Central memory CD8-positive, alpha-beta T cell (primary cell): ENCODE measurements at places on chromosomes 2 and 18.

DNA sequence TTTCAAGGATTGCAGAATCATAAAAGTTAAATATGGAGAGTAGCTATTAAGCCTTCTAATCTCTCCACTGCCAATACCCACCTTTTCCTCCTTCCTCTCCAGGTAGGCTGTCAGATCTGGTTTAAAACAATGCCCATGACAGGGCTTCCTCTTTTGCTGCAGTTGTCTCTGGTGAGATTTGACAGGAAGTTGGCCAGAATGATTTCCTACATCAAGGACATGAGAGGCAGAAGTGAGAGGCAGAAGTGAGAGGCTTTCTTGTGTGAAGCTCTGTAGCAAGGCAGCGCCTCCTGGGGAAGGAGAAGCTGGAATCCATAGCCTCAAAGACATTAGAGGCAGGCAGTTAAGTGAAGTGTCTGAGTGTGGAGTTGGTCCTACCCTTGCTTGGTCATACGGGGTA is 385.7 kb downstream of the HRH4 start:
- DNase-seq, result no peak

- no peak for DNase-seq
Observed at GRCh38 chr2:48728295-48728694, 27.2 kb downstream of the LHCGR start.

DNA sequence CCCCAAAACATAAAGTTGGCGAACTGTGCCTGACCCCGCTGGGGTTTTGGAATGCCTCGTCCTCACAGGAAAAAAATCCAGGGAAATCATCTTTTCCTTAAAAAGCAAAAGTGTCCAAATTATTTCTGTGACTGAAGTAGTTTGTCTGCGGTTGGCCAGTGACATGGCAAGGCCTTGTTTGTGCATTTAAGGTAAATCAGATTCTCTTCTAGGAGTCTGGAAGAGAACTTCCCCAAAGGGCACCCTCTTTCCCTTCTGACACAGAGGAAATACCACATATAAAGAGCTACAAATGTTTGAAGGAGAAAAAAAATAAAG is 737 bp upstream of the CYB5A start:
- no peak for DNase-seq

GRCh38 chr18:1017227-1018058 is 112.8 kb downstream of the ADCYAP1 start:
- DNase-seq, result no peak

- no peak for DNase-seq
Observed at GRCh38 chr2:129061069-129061768, 742.6 kb upstream of the HS6ST1 start.

GRCh38 chr2:43736637-43737036 is 37.2 kb upstream of the DYNC2LI1 start:
- no peak for DNase-seq

DNA sequence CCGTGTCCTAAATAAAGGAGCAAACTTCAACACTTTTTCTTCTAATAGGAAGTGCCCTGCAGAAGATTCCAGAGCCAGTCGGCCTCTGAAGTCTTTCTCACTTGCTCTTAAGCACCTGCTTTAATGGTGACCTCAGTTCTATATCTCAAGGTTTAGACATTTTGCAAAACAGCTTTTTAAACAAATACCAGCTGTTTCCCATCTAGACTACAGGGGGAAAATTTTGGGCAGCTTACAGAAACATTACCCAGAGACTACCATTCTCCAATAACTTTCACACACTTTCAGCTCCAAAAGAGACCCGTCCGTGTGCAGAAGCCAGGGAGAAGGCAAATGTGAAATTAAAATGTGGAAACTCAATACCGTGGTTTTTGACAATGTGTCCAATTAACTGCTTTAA is 285.3 kb upstream of the CCDC68 start:
- DNase-seq, result no peak

GRCh38 chr2:126656431-126657147 is 631 bp downstream of the GYPC start:
- DNase-seq, result no peak

DNA sequence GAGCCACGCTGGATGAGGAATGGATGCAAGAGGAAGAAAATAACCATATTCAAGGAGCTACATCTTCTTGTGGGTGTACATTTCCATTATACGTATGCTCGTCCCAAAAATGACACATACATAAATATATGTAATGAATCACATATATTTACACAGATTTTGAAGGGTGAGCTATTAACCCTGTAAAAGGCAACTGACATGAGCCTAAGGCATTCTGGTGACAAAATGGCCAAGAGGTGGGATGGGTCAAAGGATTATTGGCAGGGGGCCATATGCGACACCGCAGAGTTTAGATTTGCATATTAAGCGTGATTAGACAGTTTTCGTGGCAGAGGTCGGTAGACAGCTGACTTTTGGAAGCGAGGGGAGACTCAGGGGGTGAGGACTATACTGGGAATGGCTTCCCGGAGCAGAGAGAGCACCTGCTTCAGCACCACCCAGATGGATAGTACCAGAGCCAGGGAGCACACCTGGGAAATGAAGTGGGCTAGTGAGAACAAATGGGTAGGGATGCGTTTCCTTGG is 431 bp upstream of the CNRIP1 start:
- DNase-seq, result no peak

DNA sequence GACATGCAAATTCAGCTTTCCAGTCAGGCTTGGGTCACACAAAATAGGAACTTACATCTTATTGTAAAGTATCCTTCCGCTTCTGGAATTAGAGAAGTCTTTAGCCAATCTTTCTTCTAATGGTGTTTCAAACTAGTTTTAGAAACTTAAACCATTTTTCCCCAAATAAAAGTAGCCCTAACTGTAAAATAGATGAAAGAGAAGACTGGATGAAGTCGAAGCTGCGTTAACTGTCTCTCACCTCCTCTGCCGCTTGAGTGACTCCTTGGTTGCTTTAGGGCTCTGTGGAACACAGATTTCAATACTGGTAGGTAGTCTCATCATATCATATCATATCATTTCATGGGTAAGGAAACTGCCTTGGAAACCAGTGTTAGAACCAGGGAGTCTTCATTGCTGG is 498.4 kb downstream of the XIRP2 start:
- no peak for DNase-seq

DNA sequence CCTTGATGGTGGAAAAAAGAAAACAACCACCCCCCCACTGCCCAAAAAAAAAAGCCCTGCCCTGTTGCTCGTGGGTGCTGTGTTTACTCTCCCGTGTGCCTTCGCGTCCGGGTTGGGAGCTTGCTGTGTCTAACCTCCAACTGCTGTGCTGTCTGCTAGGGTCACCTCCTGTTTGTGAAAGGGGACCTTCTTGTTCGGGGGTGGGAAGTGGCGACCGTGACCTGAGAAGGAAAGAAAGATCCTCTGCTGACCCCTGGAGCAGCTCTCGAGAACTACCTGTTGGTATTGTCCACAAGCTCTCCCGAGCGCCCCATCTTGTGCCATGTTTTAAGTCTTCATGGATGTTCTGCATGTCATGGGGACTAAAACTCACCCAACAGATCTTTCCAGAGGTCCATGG is 28.0 kb downstream of the MAL start:
- no peak for DNase-seq

- DNase-seq, result no peak
Observed at GRCh38 chr18:10458691-10459090, 4.3 kb downstream of the APCDD1 start.

- DNase-seq, result no peak
Observed at GRCh38 chr18:26741048-26741447, 124.5 kb downstream of the AQP4 start.

- no peak for DNase-seq
Observed at GRCh38 chr2:72236445-72237067, 88.9 kb upstream of the CYP26B1 start.

DNA sequence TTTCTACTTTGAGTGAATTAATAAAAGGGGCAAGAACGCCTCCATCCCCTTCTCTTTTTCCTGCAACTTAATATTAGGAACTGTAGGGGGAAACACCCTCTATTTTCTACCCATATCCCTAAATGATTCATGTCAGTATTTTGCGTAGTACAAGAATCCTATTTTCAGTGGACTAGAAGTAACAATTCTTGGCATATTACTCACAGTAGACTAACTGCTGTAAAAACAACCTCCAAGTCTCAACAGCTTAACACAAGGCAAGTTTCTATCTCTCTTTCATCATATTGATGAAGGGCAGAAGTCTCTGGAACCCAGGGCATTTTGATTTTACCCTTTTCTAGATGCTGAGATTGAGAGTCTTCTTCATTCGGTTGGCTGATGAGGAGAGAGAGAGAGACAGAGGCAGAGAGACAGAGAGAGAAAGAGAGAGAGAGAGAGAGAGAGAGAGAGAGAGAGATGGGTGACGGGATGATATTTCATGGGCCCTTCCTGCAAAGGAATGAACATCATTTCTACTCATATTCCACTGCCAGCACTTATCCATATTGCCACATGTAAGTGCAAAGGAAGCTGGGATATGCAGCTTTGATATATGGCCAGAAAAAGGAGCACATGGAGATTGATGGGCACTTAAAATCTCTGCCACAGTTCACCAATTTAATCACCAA is 481.6 kb downstream of the LPIN1 start:
- no peak for DNase-seq

- no peak for DNase-seq
Observed at GRCh38 chr2:239199041-239199768, 201.6 kb downstream of the HDAC4 start.

GRCh38 chr2:41736586-41736985 is 311.2 kb upstream of the PKDCC start:
- no peak for DNase-seq

DNA sequence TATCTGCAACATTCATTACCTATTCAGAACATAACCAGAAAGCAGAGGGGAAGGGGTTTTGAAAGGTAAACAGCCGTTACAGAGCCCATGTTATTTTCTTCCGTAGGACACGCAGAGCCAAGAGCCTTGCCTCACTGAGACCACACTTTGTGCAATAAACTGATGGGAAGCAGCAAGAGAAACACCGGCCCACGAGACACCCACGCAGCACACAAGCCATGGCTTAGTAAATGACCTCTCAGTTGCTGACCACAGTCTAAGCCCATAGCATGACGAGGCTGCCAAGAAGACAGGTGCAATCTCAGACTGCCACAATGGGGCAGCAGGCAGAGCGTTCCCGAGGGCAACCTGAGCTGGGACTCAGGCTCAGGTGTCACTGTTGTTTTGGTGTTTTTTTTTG is 59.6 kb downstream of the CABYR start:
- no peak for DNase-seq

DNA sequence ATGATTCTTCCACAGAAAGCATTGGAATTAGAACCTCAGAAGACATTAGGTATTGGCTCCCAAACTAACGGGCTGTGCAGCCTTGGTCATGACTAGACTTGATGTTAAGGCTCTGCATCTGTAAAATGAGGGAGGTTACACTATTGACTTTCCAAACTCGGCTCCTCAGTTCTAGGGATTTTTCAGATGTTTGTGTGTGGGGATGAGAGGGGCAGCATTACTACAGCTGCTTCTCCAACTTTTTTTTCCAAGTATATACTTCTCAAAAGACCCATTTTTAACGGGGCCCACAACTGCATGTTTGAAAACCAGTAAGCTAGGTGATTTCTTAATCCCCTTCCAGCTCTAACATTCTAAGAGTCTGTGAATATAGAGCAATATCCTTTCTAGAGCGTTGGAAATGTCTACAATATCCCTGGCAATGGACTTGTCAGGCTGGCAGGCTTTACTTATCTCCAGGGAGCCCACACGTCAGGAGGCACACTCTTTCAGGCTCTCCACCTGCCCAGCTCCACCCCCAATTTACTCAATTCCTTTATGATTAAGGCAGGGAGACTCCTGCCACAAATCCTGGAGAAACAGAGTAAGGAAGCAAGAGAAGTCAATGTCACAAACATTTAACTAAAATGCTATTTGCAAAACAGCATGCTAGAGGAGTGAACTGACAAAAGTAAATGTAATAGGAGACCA is 844 bp upstream of the MPV17 start:
- no peak for DNase-seq

- DNase-seq, result no peak
Observed at GRCh38 chr2:9484533-9484932, 10.2 kb downstream of the IAH1 start.

- DNase-seq, result no peak
Observed at GRCh38 chr2:171166328-171166983, 5.8 kb upstream of the TLK1 start.

GRCh38 chr2:171320208-171320621 is 113.6 kb downstream of the METTL8 start:
- DNase-seq, result no peak

- DNase-seq, result no peak
Observed at GRCh38 chr2:146238254-146238966, 1606.4 kb upstream of the ACVR2A start.

DNA sequence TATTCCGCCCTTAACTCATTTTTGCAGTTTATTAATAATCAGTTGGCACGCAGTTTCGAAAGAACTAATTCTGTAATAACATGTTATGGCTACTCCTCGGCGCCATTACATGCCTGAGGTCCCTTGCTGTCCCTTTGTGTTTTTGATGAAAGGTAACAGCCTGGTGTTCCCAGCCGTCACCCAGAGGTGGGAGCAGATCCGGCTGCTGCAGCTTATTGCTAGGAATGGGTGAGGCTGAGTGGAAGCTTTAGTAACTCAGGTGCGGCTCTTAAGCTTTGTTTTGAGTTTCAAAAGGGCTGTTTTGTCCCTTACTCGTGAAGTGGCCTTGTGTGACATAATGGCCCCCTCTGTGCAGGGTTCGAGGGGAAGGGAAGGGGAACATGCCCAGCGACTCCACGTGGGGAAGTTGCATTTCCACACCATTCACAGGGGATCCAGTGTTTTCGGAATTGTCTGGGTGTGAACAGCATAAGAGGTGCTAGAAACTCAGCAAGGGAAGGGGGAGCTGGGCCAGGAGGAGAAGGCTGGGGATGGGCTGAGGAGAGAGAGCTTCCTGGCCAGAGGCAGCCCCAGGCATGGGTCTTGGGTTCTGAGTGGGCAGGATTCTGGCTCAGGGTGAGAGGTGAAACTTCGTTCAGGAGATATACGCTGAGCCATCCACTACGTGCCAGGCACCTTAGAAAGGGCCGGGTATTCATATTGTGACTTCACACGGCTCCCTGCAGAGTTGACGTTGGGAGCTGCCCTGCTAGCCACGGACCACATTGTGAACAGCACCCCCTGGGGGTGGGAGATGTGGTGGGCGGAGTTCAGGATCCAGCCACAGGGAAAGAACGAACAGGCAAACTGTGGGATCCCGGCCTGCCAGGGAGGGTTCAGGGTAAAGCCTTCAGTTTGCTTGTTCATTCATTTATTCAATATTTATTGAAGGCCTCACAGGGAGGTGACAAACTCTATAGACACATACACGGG is 84.4 kb downstream of the TGOLN2 start:
- DNase-seq, result no peak

- DNase-seq, result no peak
Observed at GRCh38 chr2:108983610-108984009, 5.4 kb downstream of the EDAR start.
